Non-pigmented ciliary epithelial cell (primary cell): ENCODE measurements at places on chromosomes 4 and X.

DNA sequence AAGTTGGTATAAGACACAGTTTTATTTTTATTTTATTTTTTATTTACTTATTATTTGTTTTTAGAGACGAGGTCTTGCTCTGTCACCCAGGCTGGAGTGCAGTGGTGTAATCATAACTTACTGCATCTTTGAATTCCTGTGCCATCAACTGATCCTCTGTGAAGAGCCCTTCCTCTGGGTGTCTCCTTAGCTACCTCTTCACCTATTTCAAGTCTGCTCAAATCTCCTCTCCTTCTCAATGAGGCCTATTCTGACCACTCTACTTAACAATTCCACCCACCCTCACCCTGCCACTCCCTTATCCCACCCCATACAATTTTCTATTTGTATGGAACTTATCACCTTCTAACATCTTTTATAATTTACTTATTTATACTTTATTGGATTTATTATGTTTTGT lies 183.4 kb downstream of the PPP3CA start:
- DNase-seq = no peak

GRCh38 chr4:125091-125771 lies 930 bp downstream of the ZNF718 start:
- peak; percentile 3 for DNase-seq

DNA sequence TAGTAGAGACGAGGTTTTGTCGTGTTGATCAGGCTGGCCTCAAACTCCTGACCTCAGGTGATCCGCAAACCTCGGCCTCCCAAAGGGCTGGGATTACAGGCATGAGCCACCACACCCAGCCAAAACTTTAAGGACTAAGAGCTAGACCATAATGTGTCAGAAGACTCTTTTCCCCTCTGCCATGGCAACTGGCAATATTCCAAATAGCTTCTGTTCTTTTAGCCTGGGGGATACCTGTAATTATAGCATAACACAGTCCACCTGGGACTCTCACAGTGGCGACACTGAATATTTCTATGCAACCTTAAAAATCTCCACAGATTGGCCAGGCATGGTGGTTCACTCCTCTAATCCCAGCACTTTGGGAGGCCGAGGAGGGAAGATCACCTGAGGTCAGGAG lies 45.5 kb upstream of the RBM47 start:
- DNase-seq = no peak

DNA sequence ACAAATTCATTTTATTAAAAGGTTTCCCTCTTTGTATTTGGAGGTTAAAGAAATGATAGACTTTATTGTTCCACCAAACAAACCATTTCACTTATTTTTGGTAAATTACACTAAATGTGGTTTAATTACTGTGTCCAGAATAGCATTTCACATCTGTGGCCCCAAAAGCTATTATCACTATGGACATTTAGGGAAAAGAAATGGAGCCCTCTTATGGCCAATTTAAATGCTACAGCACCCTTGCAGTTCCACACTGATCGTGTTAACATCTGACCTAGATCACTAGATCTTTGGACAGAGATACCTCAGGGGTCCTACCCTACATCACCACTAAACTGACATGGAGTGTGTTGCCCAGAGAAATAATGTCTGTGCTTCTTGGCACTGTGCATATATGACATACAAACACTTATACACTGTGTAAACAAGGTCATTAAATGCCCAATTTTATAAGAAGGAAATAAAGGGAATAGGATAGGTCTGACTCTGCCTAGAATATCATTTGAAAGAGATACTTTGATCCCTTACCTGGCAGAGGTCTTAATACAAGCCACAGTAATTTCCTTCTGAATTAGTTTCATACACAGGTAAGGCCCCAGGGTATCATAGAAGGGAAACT lies 163.9 kb downstream of the KDR start:
- DNase-seq = no peak

GRCh38 chr4:67566335-67566734 lies 7.8 kb downstream of the STAP1 start:
- no peak for DNase-seq

DNA sequence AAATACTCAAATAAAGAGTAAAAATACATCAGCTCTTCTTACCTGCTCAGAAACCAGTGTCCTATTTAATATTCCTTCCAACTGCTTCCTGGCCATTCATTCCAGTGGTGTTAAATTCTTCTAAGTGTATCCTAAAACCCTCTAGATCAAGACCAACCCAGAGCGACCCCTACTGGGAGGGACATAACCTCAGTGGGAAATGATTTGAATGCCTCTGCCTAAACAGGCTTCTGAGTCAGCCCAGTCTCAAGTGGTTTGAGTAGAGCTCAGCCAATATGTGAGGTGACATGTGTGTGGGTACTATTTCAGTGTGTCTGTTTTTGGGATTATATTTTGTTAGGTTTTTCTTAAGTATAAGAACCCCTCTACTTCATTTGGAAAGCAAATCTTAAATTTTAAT lies 133.6 kb upstream of the ARHGEF9 start:
- no peak for DNase-seq

GRCh38 chr4:74328501-74328900 lies 20.2 kb downstream of the EPGN start:
- no peak for DNase-seq

GRCh38 chr4:141977433-141977832 lies 341.1 kb downstream of the IL15 start:
- DNase-seq = no peak

- DNase-seq = no peak
These were observed 21.8 kb upstream of the TNIP3 start for GRCh38 chr4:121185960-121186359.

- DNase-seq = no peak
These were observed 24.3 kb upstream of the GPR34 start for GRCh38 chrX:41664375-41664901.

- peak; percentile 36 for DNase-seq
These were observed 71.7 kb upstream of the BCOR start for GRCh38 chrX:40169193-40170101.

GRCh38 chr4:74415602-74416300 lies 29.2 kb upstream of the AREG start:
- no peak for DNase-seq

GRCh38 chr4:175971388-175972179 lies 94.1 kb upstream of the WDR17 start:
- no peak for DNase-seq

DNA sequence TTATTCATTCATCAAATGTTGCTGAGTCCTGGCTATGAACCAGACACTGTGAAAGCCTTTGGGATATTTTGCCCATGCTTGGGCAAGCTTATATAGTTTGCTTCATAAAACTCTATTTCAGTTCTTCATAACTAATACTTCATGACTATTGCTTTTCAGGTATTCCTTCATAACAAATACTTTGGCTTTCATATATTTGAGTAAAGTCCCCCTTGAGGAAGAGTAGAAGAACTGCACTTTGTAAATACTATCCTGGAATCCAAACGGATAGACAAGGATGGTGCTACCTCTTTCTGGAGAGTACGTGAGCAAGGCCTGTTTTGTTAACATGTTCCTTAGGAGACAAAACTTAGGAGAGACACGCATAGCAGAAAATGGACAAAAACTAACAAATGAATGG lies 1.7 kb upstream of the AFP start:
- DNase-seq = no peak

- DNase-seq = no peak
These were observed 24.4 kb downstream of the HELQ start for GRCh38 chr4:83431200-83431599.

- peak; percentile 53 for DNase-seq
These were observed 446.9 kb downstream of the GRXCR1 start for GRCh38 chr4:43339435-43339834.

DNA sequence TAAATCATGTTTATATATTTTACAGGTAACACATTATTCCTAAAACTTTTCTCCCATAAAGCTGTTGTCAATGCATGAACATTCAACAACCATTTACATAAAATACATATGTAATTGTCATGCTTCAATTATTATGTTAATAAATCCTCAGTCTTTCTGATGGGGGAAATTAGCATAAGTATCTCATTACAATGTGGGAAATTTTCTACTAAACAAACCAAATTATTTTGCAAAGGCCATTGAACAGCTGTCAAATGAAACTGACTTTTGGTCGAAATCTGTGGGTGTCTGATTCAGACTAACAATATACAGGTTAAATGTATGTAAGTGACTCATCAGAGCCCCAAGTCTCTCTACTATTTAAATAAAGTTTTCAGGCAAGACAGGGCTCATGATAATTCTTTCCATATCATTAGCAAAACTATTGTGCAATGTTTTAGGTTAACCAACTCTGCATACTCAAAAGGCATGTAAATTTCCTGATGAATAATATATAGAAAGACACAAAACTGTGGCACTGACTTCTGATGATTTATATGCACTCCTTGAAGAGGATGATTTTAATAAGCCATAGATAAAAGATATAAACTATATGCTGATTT lies 795.3 kb upstream of the AADAT start:
- no peak for DNase-seq

- no peak for DNase-seq
These were observed 18.5 kb downstream of the AMELX start for GRCh38 chrX:11311706-11312105.

- peak; percentile 73 for DNase-seq
These were observed 56.9 kb upstream of the PRPS1 start for GRCh38 chrX:107571296-107571998.

- DNase-seq = no peak
These were observed 733.7 kb upstream of the CT83 start for GRCh38 chrX:117196481-117196880.

- no peak for DNase-seq
These were observed 405 bp upstream of the ZAR1 start for GRCh38 chr4:48489683-48490011.
